ENCODE measurements at places on chromosomes 6 and 20. TPM values are rescaled to one million over a fixed set of nuclear protein-coding genes. Genes with fewer than 3 reads are reported as not detected.
A peak's percentile ranks its signal among the peaks of the same experiment; 100 is the strongest.

- peaks cover 5% of the 10 kb centered on the region for H3K4me1 ChIP-seq
- no peak for DNase-seq
- peaks cover 2% of the 10 kb centered on the region for H3K27me3 ChIP-seq
Measured at GRCh38 chr6:117559299-117559698, 43.0 kb downstream of the GOPC start.

DNA sequence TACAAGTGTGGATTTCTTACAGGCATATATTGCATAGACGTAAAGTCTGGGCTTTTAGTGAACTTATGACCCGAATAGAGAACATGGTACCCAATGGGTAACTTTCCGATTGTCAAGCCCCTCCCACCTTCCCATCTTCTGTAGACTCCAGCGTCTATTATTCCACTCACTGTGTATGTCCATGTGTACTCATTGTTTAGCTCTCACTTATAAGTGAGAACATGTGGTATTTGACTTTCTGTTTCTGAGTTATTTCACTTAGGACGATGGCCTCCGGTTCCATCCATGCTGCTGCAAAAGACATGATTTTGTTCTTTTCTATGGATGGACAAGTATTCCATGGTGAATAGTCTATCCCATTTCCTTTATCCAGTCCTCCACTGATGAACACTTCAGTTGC lies 306.4 kb downstream of the CD83 start:
- DNase-seq, result no peak
- peaks cover 43% of the 10 kb centered on the region for H3K4me1 ChIP-seq
- peak overlapping the region; percentile 5 for H3K4me3 ChIP-seq
- peak overlapping the region; percentile 90 for H3K27ac ChIP-seq
- H3K36me3 ChIP-seq, result peaks cover 15% of the 10 kb centered on the region

GRCh38 chr6:23654745-23655144 lies 471.3 kb upstream of the NRSN1 start:
- no peak overlapping the region for H3K4me3 ChIP-seq
- H3K27ac ChIP-seq, result no peak overlapping the region
- DNase-seq, result no peak
- H3K27me3 ChIP-seq, result no peaks in the 10 kb centered on the region

- H3K27me3 ChIP-seq, result no peaks in the 10 kb centered on the region
- no peak overlapping the region for H3K4me3 ChIP-seq
- H3K27ac ChIP-seq, result no peak overlapping the region
- DNase-seq, result no peak
- peaks cover 3% of the 10 kb centered on the region for H3K36me3 ChIP-seq
Measured at GRCh38 chr6:143179096-143179495, 118.4 kb downstream of the AIG1 start.

GRCh38 chr6:1381481-1382330 lies 7.7 kb upstream of the FOXF2 start:
- H3K4me1 ChIP-seq, result peaks cover 24% of the 10 kb centered on the region
- H3K36me3 ChIP-seq, result no peaks in the 10 kb centered on the region
- peaks cover 73% of the 10 kb centered on the region for H3K27me3 ChIP-seq
- peak; percentile 46 for DNase-seq
- no peak overlapping the region for H3K4me3 ChIP-seq
- no peak overlapping the region for H3K27ac ChIP-seq

- H3K4me3 ChIP-seq, result no peak overlapping the region
- no peaks in the 10 kb centered on the region for H3K4me1 ChIP-seq
- H3K27me3 ChIP-seq, result no peaks in the 10 kb centered on the region
Measured at GRCh38 chr20:62201173-62202082, 18.6 kb downstream of the MTG2 start.

GRCh38 chr6:33344701-33345697 lies 27.5 kb upstream of the ZBTB22 start:
- peak; percentile 62 for DNase-seq
- peaks cover 2% of the 10 kb centered on the region for H3K27me3 ChIP-seq
- H3K36me3 ChIP-seq, result no peaks in the 10 kb centered on the region
- H3K4me3 ChIP-seq, result peak overlapping the region; percentile 69
- H3K27ac ChIP-seq, result peak overlapping the region; percentile 82

DNA sequence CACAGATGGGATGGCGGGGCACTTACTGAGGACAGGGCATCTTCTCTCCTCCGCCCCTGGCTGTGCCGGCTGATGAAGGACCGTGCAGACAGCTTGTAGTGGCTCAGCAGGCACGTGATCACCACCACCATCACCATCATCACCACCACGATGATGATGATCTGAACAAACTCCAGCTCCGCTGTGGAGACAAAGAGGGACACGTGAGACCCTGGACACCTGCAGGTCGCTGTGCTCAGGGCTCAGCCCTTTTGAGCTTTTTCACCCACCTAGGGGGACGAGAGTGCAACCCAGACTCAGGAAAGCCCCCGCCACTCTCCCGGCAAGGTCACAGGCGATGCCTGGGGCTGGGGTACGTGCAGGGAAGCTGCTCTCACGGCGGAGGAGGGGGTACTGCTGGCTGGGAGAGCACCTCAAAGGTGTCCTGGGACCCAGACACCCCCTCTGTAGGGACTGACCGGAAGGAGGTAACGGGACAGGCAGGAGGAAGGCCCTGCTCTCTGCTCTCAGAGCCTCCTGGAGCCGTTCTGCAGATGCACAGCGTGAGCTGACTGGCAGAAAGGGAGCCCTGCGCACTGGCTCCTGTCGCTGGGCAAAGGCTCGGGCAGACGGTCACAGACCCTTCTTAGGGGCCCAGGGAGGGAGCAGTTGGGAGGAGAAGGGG lies 39.4 kb upstream of the ZBP1 start:
- H3K27ac ChIP-seq, result no peak overlapping the region
- no peak for DNase-seq
- no peaks in the 10 kb centered on the region for H3K27me3 ChIP-seq
- no peak overlapping the region for H3K4me3 ChIP-seq

DNA sequence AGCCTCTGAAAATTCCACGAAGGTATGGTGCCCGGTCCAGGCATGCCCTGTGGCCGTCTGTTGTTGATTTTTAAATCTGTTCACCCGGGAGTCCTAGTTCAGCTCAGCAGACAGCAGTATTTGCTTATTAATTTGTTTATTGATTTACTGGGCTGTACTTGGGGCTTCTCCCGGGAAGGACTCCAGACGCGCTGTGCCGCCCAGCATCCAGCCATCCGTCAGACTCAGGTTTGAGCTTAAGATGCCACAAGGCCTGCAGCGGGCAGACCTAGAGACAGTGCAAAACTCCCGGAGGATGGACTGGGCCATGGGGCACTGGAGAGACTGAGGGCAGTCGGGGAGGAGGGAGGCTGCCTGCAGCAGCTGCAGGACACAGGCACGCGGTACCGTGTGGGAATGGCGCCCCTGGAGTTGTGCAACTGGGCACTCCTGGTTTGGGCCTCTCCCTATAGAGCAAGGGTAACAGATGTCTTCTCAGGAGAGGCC lies 17.3 kb upstream of the CCDC167 start:
- H3K27ac ChIP-seq, result peak overlapping the region; percentile 87
- H3K36me3 ChIP-seq, result no peaks in the 10 kb centered on the region
- H3K27me3 ChIP-seq, result no peaks in the 10 kb centered on the region
- peak overlapping the region; percentile 69 for H3K4me3 ChIP-seq
- H3K4me1 ChIP-seq, result peaks cover 54% of the 10 kb centered on the region

DNA sequence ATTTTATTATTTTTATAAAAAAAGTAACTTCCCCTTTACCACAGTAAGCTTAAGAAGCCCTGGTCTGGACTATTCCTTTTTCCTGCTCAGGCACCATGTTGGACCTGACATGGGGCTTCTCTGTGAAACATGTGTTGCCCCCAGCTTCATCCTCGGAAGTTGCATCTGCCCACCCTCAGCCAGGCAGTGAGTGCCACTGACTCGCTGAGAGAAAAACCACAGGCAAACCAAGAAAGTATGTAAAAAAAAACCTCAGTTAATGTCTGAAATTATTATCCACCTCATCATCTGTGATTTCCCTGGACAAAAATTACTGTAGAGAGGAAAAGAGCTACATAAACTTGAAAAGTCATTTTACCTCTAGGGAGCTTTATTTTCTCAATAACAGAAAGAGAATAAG lies 109.9 kb upstream of the MCHR2 start:
- no peak overlapping the region for H3K4me3 ChIP-seq
- no peak for DNase-seq
- H3K27ac ChIP-seq, result no peak overlapping the region
- H3K36me3 ChIP-seq, result no peaks in the 10 kb centered on the region
- peaks cover 4% of the 10 kb centered on the region for H3K4me1 ChIP-seq

- H3K36me3 ChIP-seq, result no peaks in the 10 kb centered on the region
- no peak overlapping the region for H3K27ac ChIP-seq
- no peak for DNase-seq
- H3K4me1 ChIP-seq, result no peaks in the 10 kb centered on the region
- no peaks in the 10 kb centered on the region for H3K27me3 ChIP-seq
Measured at GRCh38 chr20:60957621-60958020, 294.4 kb upstream of the CDH4 start.

GRCh38 chr20:42492290-42492689 lies 697.4 kb downstream of the PTPRT start:
- no peak overlapping the region for H3K4me3 ChIP-seq
- DNase-seq, result no peak
- no peaks in the 10 kb centered on the region for H3K27me3 ChIP-seq
- H3K27ac ChIP-seq, result no peak overlapping the region
- no peaks in the 10 kb centered on the region for H3K4me1 ChIP-seq

DNA sequence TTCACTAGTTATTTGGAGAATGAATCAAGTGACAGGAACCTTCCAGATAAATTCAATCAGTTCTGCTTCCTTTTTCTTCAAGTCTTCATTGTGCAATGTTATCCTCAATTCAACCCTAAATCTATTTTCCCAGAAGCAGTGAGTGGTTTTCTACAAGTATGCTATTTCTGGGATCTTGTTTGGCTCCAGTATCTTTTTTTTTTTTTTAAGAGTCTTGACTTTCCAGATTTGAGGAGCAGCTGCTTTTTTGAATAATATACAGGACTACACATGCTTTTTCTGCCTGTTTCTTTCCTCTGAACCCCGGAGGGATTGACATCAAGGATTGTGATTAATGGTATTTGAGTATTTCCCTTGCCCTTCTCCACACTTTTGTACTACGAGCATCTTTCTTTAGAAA lies 339.2 kb upstream of the JAG1 start:
- no peaks in the 10 kb centered on the region for H3K27me3 ChIP-seq
- no peak for DNase-seq
- no peak overlapping the region for H3K27ac ChIP-seq
- H3K4me1 ChIP-seq, result no peaks in the 10 kb centered on the region
- no peaks in the 10 kb centered on the region for H3K36me3 ChIP-seq

DNA sequence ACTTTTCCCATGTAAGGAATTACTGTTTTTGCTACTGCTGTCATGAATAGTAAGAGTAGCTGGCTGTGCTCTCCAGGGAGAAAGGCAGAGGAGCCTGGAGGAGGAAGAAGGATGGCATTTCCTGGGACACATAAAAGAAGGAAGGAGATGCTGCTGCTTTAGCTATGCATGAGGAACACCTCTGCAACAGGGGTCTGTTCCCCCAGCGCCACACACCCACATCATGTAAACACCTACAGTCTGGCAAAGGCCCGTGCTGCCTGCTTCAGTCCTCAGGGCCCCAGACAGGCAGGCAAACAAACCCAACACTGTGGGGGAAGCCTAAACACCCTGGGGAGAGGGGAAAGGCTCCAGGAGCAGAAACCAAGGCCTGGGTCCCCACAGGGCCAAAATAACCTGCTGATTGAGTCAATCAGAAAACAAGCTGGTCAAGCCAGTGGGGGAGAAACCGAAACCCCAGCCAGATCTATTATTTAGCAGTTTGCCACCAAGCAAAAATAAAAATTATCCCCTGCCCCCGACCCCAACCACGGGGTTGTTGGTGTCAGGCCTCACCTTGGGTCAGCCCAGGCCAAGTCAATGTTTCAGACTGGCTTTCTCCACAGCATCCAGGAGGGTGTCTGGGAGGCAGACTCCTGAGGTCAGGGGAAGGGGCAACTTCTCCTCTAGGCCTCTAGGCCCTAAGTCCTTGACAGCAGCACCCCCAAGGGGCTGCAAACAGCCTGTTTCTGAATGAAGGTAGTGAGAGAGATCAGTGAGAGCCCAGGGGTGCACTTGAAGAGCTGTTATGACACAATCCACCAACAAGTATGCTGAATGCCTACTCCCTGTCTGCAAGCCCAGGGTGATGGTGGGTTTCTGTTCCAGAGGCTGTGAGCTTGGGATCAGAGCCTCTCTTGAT lies 34.6 kb upstream of the SCUBE3 start:
- H3K4me1 ChIP-seq, result no peaks in the 10 kb centered on the region
- H3K27ac ChIP-seq, result no peak overlapping the region
- H3K36me3 ChIP-seq, result no peaks in the 10 kb centered on the region
- H3K4me3 ChIP-seq, result no peak overlapping the region
- H3K27me3 ChIP-seq, result peaks cover 37% of the 10 kb centered on the region

GRCh38 chr6:46688966-46689335 lies 1.3 kb downstream of the TDRD6 start:
- no peak for DNase-seq
- no peaks in the 10 kb centered on the region for H3K36me3 ChIP-seq
- no peaks in the 10 kb centered on the region for H3K4me1 ChIP-seq
- H3K4me3 ChIP-seq, result no peak overlapping the region
- H3K27me3 ChIP-seq, result peaks cover 18% of the 10 kb centered on the region

DNA sequence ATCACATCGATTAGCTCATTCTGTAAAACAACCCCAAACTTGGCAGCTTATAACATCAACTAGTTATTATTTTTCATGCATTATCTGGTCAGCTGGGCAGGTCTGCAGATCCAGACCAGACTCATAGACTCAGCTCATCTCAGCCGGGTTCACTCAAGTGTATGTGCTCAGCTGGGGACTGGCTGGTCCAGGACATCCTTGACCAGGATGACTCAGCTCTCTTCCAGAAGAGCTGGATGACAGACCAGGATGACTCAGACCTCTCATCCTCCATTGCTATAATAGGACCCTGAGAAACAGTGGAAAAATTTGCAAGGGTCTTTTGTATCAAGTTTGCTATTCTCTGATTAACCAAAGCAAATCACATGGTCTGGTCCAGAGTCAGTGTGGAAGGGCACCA lies 312.5 kb upstream of the PLCB4 start:
- no peak for DNase-seq
- no peak overlapping the region for H3K27ac ChIP-seq
- H3K36me3 ChIP-seq, result no peaks in the 10 kb centered on the region
- no peak overlapping the region for H3K4me3 ChIP-seq

GRCh38 chr20:4729265-4729664 lies 7.6 kb downstream of the PRND start:
- H3K4me1 ChIP-seq, result peaks cover 10% of the 10 kb centered on the region
- no peak for DNase-seq
- H3K4me3 ChIP-seq, result no peak overlapping the region
- H3K36me3 ChIP-seq, result no peaks in the 10 kb centered on the region
- no peak overlapping the region for H3K27ac ChIP-seq
- peaks cover 12% of the 10 kb centered on the region for H3K27me3 ChIP-seq

Gene OR2H2
- total RNA-seq, result not detected

Gene FLRT3
- not detected for total RNA-seq

Data from activated T-helper 2 cell treated with anti-CD3 and anti-CD28 coated beads, Interferon-gamma antibody, Interleukin-2, Interleukin-4, amounts not matched to agents 10 μg/mL and 5 μg/mL and 100 μg/mL, durations not matched to agents 14 hours and 24 hours and 36 hours (primary cell).